ENCODE measurements at places on chromosomes 6 and 20.
A peak's percentile ranks its signal among the peaks of the same experiment; 100 is the strongest.

DNA sequence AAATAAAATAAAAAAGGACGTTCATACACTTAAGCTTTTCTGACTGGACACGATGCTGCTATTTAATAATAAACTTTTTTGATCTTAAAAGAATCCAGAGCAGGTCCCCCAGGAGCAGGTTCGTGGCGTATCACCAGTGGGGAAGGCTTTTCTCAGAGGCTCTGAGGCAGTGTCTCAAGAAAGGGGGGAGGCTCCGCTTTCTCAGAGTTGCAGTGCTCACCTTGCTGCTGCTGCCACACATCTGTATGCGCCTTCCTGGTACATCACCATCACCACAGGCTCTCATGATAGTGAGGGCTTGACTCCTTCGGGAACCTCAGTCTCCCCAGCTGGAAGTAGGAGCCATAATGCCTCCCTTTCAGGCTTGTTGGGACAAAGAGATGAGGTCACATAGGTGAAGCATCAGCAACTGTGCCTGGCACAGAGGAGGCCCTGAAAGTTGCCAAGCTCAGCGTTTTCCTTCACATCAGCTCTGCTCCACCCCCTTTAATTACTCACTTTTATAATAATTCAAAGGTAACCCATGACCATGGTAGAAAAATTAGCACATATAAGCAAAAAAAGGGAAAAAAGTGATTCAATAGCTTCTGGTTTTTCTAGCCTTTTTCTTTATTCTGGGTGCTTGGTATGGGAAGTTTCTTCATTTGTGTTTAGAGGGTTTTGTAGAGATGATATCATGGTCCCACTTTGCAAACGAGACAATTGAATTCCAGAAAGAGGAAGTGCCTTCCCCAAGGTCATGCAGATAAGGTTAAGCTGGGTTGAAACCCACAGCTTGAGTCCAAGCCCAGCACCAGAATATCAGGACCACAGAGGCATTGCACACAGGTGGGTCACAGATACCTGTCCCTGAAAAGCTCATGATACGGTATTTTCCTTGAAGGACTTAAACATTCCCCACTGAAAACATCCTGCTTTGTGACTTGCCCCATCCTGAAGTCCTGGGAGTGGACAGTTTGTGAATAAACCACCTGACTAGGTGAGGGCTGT lies 24.5 kb downstream of the SRSF3 start:
- no peak for DNase-seq

DNA sequence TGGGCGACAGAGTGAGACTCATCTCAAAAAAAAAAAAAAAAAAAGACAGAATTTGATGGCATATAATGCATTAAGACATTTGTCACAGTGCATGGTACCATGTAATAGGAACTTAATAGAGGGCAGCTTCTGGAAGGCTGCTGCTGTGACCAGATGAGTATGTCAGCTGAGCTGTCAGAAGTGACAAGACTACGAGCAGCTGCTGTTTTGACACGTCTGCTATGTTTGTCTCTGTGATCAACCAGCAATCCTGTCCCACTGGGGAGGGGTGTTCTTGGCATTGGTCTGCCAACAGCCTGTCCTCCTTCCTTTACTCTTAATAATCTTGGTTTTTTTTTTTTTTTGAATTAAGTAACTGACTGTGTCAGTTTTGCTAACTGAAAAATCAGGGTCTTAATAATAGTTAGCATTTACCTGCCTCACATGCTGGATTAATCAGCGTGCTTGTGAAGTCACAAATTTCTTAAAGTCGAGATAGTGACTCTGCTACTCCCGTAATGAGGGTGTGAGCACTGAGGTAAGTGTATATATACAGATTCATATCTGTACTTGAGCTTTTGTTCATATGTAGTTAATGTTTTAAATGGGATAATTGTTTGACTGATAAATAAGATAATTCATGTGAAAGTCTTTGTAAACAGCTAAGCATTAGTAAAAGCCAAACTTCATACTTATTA lies 152.4 kb downstream of the BMP2 start:
- no peak for DNase-seq

DNA sequence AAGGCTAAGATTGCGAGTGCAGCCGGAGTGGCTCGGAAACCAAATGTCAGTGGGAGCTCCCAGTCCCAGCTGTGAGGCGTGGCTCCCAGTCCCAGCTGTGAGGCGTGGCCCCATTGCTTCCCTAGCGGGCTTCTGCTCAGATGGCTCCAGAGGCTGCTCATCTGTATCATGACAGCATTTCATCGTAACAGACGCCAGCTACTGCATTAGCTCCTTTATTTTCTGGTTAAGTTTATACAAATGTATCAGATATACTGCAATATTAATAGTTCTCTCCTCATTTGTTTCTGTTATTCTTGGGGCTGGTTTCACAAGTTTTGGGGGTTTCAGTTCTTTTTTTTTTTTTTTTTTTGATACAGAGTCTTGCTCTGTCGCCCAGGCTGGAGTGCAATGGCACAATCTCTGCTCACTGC lies 34.7 kb upstream of the TBXT start:
- no peak for DNase-seq

- DNase-seq = no peak
These were observed 45.3 kb upstream of the CNR1 start for GRCh38 chr6:88211446-88211845.

DNA sequence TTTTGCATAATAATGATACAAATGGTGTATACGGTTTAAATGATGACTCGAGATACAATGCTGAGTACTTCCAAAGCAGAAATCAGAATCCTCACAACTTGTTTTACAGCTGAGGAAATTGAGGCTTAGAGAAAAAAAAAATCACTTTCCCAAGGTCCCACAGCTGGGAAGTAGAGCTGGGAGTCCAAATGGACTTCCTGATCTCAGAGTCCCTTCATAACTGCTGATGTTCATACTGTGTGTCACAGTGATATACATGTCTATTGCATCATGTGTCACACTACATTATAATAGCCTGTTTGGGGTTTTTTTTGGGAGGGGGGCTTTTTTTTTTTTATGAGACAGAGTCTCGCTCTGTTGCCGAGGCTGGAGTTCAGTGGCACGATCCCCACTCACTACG lies 8.5 kb downstream of the HM13 start:
- DNase-seq = no peak

DNA sequence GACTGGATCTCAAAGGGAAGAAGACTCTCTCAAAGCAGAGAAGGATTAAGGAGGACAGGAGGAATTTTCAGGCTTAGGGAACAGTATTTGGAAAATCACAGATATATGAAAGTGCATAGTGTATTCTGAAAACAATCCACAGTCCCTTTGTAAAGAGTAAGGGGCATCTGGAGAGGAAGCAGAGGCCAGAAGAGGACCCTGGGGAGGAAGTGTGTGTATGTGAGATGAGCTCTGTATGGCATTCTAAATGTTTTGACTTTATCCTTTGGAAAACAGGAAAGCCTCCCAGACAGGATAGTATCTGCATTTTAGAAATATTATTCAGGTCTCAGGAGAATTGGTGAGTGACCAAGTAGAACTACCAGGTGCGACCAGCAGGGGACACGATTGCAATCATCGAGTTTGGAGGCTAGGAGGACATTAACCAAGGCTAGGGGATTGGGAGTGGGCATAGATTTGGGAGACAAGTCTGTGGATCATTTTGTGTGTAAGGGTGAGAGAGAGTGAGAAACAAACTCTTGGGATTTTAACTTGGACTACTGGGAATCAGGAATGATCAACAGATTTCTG lies 38.3 kb upstream of the FAM184A start:
- DNase-seq = no peak

DNA sequence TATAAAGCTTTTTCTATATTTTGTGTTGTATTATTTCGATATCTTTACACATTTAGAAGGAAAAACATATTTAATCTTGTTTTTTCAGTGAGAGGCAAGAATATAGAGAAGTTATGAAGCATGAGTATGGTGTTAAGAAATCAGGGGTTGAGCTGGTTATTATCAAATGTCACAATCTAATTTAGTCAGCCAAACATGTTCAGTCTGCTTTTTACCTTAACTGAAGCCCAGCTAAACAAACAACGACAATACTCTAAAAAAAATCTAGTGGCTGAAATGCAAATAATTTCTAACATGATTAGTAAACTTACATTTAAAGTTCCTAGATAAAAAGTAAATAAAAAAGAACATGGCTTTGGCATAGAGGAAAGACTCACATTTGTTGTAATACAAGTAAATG lies 433.8 kb upstream of the NRSN1 start:
- no peak for DNase-seq

GRCh38 chr20:37640600-37641561 lies 52.9 kb upstream of the CTNNBL1 start:
- no peak for DNase-seq

GRCh38 chr6:133040094-133040802 lies 200.9 kb upstream of the EYA4 start:
- peak; percentile 8 for DNase-seq

DNA sequence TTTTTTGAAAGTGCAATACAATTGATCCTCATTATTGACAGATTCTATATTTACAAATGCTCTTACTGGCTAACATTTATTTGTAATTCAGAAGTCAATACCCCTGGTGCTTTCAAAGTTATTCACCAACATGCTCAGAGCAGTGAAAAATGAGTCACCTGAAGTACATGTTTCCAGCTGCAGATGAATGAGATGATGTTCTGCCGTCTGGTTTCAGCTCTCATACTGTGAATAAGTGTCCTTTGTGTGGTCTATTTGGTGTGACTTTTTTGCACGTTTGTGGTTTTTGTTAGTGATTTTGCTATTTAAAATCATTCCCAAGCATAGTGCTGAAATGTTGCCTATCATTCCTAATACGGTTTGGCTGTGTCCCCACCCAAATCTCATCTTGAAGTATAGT lies 22.3 kb upstream of the EYA4 start:
- no peak for DNase-seq

DNA sequence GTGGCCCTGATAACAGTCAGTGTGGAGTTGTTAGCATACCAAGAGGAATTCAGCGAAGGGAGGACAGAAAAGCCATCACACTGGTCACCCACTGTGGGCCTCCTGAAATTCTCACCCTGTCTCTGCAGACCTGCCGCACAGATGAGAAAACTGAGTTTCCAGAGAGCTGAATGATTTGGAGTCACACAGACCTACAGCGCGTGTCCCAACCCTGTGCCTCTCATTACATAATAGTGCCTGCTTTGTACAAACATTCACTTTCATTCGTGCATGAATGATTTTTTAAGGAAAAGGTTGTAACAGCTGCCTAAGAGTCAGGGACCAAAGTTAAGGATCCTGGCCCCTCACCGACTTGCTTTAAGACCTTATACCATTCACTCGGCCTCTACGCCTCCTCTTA lies 62.7 kb downstream of the THBS2 start:
- DNase-seq = no peak

DNA sequence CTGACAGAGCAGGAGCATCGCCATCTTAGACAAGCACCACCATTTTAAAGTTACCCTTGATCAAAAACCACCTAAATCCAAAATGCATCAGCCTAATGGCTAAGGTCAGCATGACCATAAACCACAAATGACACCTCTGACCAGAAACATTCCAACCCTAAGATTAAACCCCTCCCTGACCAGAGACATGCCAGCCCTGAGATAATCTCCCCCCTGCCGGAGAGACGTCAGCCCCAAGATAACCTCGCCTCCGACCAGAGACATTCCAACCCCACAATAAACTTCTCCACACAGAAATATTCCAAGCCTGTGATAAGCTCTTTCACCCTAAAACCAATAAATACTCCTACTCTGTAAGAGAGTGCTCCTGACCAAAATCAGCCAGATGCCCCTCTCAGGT lies 53.5 kb downstream of the PXDC1 start:
- no peak for DNase-seq

- DNase-seq = no peak
These were observed 682 bp upstream of the ZSCAN9 start for GRCh38 chr6:28224131-28225055.

DNA sequence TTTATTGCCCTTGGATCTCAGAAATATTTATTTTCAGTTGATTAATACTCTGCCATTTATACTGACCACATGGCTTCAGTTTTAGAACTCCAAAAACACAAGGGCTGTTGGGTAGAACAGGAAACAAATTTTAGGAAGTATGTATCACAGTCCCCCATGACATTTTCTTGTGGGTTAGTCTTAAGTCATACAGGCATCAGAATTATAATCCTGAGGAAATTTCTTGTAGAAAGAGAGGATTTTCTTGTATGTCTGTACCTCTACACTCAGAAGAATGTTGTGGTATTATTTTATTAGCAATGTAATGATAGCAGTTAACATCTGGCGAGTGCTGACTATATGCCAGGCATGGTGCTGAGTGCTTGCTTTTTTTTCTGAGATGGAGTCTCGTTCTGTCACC lies 302.9 kb downstream of the CLIC5 start:
- DNase-seq = no peak

- DNase-seq = peak; percentile 78
These were observed 6.0 kb downstream of the CD83 start for GRCh38 chr6:14123386-14124111.

DNA sequence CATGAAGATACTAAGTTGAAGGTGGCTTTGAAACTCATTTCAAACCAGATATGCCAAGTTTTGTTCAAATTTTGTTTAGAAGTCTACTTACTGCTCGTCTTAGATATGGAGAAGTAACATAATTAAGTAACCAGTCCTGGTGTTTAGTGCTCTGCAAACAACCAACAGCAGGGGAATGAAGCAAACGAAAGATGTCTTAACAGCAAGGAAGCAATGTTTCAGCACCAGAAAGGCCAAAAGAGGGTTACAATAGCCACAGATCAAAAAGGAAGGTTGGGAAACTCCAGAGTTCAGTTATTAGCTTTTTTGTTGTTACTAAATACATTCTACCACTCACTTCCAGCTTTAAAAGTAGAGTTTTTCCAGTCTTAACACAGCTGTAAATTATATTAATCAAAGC lies 45.1 kb downstream of the LHFPL5 start:
- no peak for DNase-seq

DNA sequence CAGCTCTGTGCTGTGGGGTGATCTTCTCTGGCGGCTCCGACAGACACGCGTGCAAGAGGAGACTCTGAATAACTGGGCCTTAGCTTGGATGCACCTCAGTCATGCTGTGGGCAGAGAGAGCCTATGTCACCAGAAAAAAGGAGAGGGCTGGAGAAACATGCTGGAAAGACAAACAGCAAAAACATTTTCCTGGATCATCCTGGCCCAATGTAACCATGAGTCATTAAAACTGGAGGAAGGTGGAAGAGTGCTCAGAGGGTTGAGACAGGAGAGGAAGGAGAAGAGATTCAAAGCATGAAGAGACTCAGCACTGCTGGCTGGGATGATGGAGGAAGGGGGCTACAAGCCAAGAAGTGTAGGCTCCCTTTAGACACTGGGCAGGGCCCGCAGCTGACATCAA lies 292.0 kb downstream of the CDH26 start:
- DNase-seq = no peak

Data from common myeloid progenitor, CD34-positive (primary cell).